Heart left ventricle (tissue), 16 donors: ENCODE measurements at places on chromosomes 7 and 10.
A peak's percentile ranks its signal among the peaks of the same experiment; 100 is the strongest.

DNA sequence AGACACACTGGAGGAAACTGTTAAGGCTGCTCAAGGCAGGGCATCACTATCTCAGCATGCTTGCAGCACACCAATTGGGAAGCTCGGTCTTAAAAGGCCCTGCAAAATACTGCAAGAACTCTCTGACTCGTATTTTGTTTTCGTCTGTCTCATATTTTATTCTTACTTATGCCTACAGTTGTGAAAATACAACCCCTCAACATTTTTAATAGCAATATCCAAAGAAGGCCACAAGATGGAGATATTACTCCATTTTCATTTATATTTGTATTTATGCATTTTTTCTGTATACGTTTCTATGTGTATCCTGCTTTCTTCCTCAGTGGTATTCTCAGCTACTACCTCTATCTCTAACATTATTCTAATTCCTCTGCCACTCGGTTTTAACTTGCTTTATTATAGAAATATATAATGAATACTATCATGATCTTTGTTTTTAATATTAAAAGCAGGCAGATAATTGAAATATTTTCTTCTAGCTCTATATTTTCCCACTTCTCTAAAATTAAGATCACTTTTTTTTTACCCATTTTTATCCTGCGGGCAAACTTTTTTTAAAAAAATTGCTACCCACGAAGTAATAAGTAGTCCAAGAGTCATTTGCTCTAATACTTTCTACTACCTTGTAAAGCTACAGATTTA is 10.0 kb downstream of the DNAJC1 start:
- H3K27ac ChIP-seq: no peak overlapping the region
- H3K4me3 ChIP-seq: no peak overlapping the region
- no peaks in the 10 kb centered on the region for H3K36me3 ChIP-seq
- H3K27me3 ChIP-seq: no peaks in the 10 kb centered on the region
- DNase-seq: no peak

DNA sequence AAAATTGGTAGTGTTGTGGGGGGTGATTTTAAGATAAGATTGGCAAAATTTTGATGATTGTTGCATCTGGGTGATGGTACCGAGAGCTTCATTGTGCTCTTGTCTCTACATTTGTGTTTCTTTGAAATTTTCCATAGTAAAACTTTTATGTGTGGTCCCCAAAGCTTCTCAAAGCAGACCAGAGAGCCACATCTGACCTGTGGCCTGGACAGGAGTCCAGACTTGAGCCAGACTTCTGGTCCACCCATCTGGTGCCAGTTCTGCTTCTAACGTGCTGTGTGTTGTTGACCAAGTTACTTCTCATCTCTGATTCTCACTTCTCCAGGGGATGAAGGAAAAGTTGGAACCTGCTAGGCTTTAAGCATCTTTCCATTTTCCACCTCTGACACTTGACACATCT is 120.1 kb downstream of the C10orf105 start:
- H3K4me1 ChIP-seq: peaks cover 32% of the 10 kb centered on the region
- no peak for DNase-seq
- H3K36me3 ChIP-seq: no peaks in the 10 kb centered on the region
- no peak overlapping the region for H3K27ac ChIP-seq
- H3K27me3 ChIP-seq: no peaks in the 10 kb centered on the region

DNA sequence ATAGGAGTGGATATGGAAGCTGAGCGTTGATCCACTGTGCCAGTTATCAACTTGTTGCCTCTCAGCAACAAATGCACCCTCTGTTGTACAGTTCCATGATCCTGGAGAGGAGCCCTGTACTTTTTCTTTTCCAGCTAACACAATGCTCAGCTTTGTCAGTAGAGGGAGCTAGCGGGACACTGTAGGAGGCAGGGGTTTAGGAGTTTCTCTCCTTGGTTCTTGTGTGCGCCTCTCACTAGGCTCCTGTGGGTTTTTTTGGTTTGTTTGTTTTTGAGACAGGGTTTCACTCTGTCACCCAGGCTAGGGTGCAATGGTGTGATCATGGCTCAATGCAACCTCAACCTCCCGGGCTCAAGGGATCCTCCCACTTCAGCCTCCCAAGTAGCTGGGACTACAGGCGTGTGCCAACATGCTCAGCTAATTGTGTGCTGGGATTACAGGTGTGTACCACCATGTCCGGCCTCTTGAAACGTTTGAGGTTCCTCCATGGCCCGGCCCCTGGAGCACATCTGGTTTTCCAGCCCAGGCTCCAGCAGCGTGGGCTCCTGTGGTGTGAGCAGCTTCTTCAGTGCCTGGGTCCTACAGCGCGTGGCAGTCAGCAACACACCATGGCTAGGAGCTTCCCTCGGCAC is 12.0 kb upstream of the MARVELD1 start:
- DNase-seq: no peak
- H3K36me3 ChIP-seq: no peaks in the 10 kb centered on the region
- no peak overlapping the region for H3K27ac ChIP-seq

DNA sequence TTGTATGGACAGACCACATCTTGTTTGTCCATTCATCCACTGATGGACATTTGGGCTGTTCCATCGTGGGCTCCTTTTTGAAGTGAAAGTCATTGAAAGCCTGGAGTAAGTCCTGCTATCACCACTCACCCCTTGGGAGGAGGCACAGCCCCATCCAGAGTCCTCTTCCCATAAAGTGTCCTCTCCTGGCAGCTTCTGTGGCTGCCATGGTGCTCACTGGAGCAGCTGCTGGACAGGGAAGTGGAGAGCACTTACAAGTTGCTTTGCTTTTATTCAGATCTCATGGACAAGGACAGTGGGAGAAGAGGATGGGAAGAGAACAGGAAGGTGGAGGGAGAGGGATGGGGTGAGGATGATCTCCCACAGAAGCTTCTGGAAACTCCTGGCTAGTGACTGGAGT is 18.5 kb upstream of the EIF5AL1 start:
- H3K4me3 ChIP-seq: no peak overlapping the region
- DNase-seq: no peak
- H3K36me3 ChIP-seq: no peaks in the 10 kb centered on the region
- H3K27me3 ChIP-seq: no peaks in the 10 kb centered on the region

- no peak overlapping the region for H3K27ac ChIP-seq
- no peaks in the 10 kb centered on the region for H3K36me3 ChIP-seq
- H3K27me3 ChIP-seq: no peaks in the 10 kb centered on the region
- no peak for DNase-seq
Observed at GRCh38 chr7:120259386-120259785, 13.6 kb upstream of the KCND2 start.

- no peaks in the 10 kb centered on the region for H3K4me1 ChIP-seq
- DNase-seq: no peak
- no peaks in the 10 kb centered on the region for H3K36me3 ChIP-seq
- H3K4me3 ChIP-seq: no peak overlapping the region
- peaks cover 6% of the 10 kb centered on the region for H3K27me3 ChIP-seq
- H3K27ac ChIP-seq: no peak overlapping the region
Observed at GRCh38 chr10:22278441-22278782, 37.8 kb upstream of the COMMD3 start.

- peaks cover 33% of the 10 kb centered on the region for H3K4me1 ChIP-seq
- peak overlapping the region; percentile 75 for H3K4me3 ChIP-seq
- H3K27ac ChIP-seq: peak overlapping the region; percentile 97
- no peaks in the 10 kb centered on the region for H3K36me3 ChIP-seq
Observed at GRCh38 chr7:135558337-135558767, 635 bp downstream of the NUP205 start.

GRCh38 chr10:88154596-88155250 is 291.3 kb downstream of the PTEN start:
- no peaks in the 10 kb centered on the region for H3K4me1 ChIP-seq
- H3K4me3 ChIP-seq: no peak overlapping the region
- H3K27me3 ChIP-seq: no peaks in the 10 kb centered on the region
- no peak overlapping the region for H3K27ac ChIP-seq

GRCh38 chr7:94396037-94396431 is 1.3 kb downstream of the COL1A2 start:
- peak overlapping the region; percentile 62 for H3K4me3 ChIP-seq
- peaks cover 4% of the 10 kb centered on the region for H3K27me3 ChIP-seq

DNA sequence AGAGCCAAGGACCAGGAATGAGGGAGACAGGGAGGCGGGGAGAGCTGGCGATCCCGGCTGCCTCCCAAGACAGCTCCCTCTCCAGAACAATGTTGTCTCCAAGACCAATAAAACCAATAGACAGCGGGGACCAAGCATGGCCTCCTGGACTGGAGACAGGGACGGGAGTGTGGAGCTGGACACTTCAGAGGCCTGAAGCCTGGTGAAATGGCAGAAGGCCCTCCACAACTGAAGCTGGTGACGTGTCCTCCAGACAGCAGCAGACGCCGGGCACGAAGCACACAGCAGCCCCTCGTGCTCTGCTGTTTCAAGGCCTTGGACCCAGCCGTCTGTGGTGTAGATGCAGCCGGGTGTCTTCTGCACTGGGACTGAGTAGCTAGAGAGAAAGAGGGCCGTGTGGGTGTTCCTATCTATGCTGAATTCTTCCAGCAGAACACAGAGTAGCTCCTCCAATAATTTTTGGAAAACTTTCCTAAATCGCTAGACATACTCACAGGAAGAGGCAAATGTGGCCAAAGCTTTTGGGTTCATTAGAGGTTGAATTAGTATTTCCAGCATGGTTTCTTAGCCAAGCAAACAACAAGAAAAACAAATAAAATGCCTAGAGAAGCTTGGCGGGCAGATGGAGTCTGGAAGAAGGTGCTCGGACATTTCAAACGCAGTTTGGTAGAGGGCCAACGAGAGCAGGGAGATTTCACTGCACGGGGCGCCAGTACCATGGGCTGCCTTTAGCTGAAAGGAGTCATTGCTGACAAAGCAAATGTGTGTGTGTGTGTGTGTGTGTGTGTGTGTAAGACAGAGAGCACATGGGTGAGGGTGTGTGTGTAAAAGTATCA is 570.4 kb downstream of the TCERG1L start:
- H3K27me3 ChIP-seq: peaks cover 18% of the 10 kb centered on the region
- H3K4me3 ChIP-seq: no peak overlapping the region
- DNase-seq: no peak
- no peaks in the 10 kb centered on the region for H3K36me3 ChIP-seq
- H3K27ac ChIP-seq: no peak overlapping the region
- no peaks in the 10 kb centered on the region for H3K4me1 ChIP-seq

DNA sequence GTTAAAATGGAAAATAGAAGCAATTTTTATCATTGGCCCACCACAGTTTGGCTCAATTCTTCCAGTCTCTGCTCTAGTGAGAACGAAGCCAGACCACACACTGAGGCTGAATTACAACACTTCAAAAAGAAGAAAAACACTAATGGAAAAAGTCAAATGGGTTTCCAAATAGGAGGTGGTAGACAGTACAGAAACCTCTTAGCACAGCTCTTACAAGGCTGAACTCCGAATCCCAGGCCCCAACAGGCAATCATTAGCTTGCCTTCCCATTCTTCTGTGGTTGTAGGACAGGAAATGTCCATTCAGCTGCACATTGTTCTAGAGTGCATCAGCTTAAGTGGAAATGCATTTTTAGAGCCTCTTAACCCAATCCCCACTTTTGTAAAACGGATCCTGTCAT is 115.1 kb upstream of the MEOX2 start:
- H3K36me3 ChIP-seq: no peaks in the 10 kb centered on the region
- peak; percentile 29 for DNase-seq
- H3K27me3 ChIP-seq: no peaks in the 10 kb centered on the region
- no peak overlapping the region for H3K4me3 ChIP-seq
- H3K4me1 ChIP-seq: no peaks in the 10 kb centered on the region

- no peaks in the 10 kb centered on the region for H3K4me1 ChIP-seq
- no peaks in the 10 kb centered on the region for H3K27me3 ChIP-seq
- H3K36me3 ChIP-seq: peaks cover 91% of the 10 kb centered on the region
- peak overlapping the region; percentile 2 for H3K27ac ChIP-seq
- no peak for DNase-seq
- H3K4me3 ChIP-seq: no peak overlapping the region
Observed at GRCh38 chr10:71818674-71819260, 32.3 kb downstream of the PSAP start.

- DNase-seq: no peak
- H3K4me1 ChIP-seq: no peaks in the 10 kb centered on the region
- H3K4me3 ChIP-seq: no peak overlapping the region
- no peaks in the 10 kb centered on the region for H3K36me3 ChIP-seq
- H3K27me3 ChIP-seq: no peaks in the 10 kb centered on the region
- no peak overlapping the region for H3K27ac ChIP-seq
Observed at GRCh38 chr7:42461537-42461936, 224.5 kb upstream of the GLI3 start.

- DNase-seq: no peak
- no peaks in the 10 kb centered on the region for H3K4me1 ChIP-seq
- H3K27ac ChIP-seq: no peak overlapping the region
- no peaks in the 10 kb centered on the region for H3K36me3 ChIP-seq
Observed at GRCh38 chr7:105622106-105622731, 40.9 kb upstream of the EFCAB10 start.

DNA sequence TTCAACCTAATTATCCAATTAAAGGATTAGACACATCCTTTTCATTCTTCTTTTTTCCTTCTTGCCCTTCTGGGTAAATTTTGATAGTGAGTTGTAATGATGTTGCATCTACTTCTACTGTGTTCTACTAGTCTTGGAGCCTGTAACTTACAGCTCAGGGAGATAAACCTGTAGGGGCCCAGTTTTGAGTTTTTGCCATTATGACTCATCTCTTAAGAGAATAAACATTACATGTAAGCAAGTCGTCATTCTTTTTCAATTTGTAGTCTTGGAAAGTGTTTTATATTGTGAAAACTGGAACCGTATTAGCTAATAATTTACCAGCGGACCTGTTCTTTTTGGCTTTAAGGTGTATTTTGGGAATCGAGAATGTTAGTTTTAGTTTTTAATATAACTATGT is 89.7 kb upstream of the RPA3 start:
- H3K27ac ChIP-seq: no peak overlapping the region
- H3K27me3 ChIP-seq: no peaks in the 10 kb centered on the region
- H3K36me3 ChIP-seq: no peaks in the 10 kb centered on the region
